GM23338 (cell line): ENCODE measurements at places on chromosomes 11 and 22. TPM values are rescaled to one million over a fixed set of nuclear protein-coding genes. Genes with fewer than 3 reads are reported as not detected.
A peak's percentile ranks its signal among the peaks of the same experiment; 100 is the strongest.

The C11orf21 gene
- not detected in 2 replicates for total RNA-seq

The OR4A47 gene
- total RNA-seq, result not detected in 2 replicates

- DNase-seq, result no peak
- peaks cover 25% of the 10 kb centered on the region for H3K4me1 ChIP-seq
- H3K27me3 ChIP-seq, result no peaks in the 10 kb centered on the region
- H3K4me3 ChIP-seq, result peak overlapping the region; percentile 66
- peak overlapping the region; percentile 63 for H3K27ac ChIP-seq
- H3K36me3 ChIP-seq, result no peaks in the 10 kb centered on the region
Observed at GRCh38 chr11:76444065-76444383, 794 bp upstream of the EMSY start.

DNA sequence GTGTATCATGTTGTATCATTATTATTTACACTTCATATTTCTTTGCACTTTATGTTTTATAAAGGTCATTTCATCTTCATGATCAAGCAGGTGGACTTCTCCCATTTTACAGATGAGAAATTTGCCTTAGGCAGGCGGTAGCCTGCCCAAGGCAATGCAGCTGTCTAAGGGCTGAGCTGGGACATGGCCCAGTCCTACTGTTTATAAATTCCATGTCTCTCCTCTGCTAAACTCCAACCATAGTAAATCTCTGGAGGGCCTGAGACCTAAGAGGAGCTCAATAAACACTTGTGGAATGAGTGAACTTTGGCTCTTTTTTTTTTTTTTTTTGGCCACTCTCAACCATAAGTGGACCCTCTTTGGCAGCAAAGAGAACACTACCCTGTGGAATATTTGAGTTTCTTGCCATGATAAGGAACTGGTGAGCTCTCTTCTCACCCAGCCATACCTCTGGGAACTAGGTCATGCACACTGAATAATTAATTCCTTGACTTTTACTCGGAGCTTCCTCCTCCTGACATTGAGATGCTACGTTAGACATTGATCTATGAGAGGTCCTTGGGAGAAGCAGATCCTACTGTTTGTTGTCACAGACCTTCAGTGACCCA lies 29.9 kb downstream of the MICAL2 start:
- H3K4me1 ChIP-seq, result no peaks in the 10 kb centered on the region
- no peak for DNase-seq
- H3K27ac ChIP-seq, result no peak overlapping the region
- no peaks in the 10 kb centered on the region for H3K36me3 ChIP-seq
- H3K4me3 ChIP-seq, result no peak overlapping the region
- H3K27me3 ChIP-seq, result no peaks in the 10 kb centered on the region

DNA sequence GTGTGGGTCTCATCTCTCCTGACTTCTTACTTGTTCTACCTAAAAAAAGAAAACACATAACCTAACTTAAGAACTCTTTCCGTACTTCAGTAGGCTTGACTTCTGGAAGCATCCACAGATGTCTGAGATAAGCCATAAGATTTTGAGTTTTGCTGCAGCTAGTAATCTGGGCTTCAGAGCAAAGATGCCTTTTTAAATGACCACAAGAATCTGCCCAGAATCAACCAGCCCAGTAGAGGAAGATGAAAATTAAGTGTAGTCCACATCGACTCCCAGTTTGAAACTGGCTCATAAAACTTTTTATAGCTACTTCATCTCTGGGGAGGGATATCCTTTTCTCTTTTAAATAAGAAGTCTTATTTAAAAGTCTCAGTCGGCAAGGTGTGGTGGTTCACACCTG lies 10.7 kb downstream of the DENND5A start:
- no peaks in the 10 kb centered on the region for H3K36me3 ChIP-seq
- peaks cover 6% of the 10 kb centered on the region; the same call in 1 of the 2 replicates for H3K4me1 ChIP-seq
- no peaks in the 10 kb centered on the region for H3K27me3 ChIP-seq
- no peak overlapping the region for H3K4me3 ChIP-seq
- 0 out of 2 replicates have a peak overlapping the region, but pooled peaks have one; percentile 14 for H3K27ac ChIP-seq

DNA sequence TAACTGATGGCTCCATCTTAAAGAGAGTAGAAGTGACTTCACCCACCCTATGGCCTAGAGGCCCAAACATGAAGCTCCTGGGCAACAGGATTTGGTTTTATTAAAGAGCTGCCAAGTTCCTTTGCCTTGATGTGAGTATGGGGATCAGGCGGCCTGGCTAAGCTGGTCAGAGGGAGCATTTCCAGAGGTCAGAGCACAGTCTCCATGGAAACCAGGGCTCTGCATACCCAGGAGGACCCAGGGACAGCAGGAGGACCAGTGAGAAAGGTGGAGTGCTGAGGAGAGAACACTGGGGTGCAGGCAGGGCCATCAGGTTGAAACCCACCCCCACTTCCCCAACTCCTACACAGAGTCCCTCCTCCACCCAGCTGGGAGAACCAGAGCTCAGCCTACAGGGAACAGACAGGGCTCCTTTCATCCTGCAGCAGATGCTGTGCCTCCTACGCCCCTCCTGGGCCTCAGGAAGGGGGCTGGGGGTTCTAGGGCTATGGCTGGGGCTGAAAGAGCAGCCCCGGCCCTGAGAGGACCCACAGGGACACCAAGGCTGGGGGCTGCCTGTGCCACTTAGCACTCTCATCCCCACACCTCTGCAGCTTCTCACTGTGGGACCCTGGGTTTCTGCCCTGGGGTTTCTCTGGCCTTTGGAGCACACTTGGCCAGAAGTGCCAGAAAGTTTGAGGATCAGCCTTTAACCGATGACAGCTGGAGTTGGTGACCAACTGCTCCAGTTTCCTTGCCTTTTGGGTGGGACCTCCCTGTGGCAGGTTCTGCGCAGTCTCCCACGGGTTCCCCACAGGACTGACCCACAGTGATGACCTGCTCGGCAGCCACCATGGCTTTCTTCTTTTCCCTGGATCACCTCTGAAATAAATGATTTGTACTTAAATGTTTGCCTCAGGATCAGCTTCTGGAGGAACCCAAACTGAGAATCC lies 13.8 kb upstream of the P2RY6 start:
- DNase-seq, result no peak
- no peaks in the 10 kb centered on the region for H3K27me3 ChIP-seq
- no peaks in the 10 kb centered on the region for H3K36me3 ChIP-seq
- H3K27ac ChIP-seq, result no peak overlapping the region
- H3K4me3 ChIP-seq, result no peak overlapping the region

DNA sequence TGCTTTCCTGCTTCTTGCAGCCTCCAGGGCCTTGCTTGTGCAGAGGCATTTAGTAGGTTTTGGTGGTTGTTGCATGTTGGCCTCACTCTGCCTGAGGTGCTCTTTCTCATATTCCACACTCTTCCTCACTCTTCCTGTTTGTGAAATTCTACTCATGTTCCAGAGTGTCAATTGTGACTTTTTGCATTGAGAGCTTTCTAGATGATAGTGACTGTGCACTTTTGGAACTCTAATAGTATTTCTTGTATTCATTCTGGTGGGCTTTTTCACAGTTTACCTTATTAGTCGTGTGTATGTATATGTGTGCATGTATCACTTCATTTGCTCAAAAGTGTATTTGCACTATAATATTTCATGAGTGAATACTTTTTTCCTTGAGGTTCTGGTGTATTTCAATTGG lies 11.3 kb downstream of the HSD17B12 start:
- H3K36me3 ChIP-seq, result no peaks in the 10 kb centered on the region; the same call in 1 of the 2 replicates
- peaks cover 16% of the 10 kb centered on the region for H3K4me1 ChIP-seq
- H3K27ac ChIP-seq, result no peak overlapping the region
- DNase-seq, result no peak
- H3K4me3 ChIP-seq, result no peak overlapping the region
